ENCODE measurements at places on chromosomes 16 and 17.

DNA sequence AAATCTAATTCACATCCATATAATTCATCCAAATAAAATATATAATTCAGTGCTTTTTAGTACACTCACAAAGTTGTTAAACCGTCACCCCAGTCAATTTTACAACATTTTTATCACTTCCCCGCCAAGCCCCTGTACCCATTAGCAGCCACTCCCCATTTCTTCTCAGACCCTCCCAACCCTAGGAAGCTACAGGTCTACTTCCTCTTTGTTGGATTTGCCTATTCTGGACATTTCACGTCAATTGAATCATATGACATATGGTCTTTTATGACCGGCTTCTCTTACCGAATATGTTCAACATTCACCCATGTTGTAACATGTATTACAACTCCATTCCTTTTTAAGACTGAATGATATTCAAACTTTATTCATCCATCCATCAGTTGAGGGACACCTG is 19.9 kb upstream of the MLKL start:
- no peak for DNase-seq

DNA sequence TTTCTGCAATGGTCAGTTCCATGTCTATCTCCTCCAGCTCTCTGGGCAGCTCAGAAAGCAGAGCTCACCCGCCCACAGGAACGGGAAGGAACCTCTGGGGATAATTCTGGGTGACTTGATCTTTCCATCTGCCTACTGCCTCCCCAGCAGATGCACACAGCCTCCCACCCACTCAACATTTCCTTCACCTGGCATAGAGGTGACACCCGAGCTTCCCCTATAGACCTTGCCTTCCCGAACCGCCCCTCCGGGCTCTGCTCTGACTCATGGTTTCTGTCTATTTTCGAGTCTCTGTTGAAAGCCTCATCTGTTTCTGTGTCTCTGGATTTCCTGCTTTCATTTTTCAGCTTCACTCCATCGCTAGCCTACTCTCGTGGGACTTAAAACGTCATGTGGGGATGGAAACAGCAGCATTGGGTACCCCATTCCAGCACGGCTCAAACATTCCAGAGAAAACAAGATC is 11.4 kb downstream of the GGA3 start:
- peak; percentile 84 for DNase-seq

GRCh38 chr17:39753514-39754160 is 15.9 kb downstream of the GRB7 start:
- DNase-seq, result peak; percentile 84

DNA sequence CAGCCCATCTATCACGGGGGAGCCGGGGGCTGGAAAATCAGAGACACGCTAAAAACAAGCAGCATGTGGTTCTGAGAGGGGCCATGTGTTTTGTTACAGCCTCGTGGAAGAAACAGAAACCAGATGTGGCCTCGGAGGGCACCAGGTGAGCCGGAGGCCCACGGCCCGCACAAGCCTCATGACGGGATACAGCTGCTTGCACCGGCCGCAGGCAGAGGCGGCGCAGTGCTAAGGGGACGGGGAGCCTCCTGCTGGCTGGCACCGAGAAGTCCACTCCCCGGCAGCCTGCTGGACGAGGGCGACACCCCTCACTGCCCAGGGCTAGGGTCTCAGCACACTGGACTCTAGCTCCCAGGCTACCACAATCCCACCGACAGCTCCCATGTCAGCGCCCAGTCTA is 19.2 kb downstream of the NDUFAF8 start:
- DNase-seq, result no peak

Data from GM13977 (cell line).